ENCODE measurements at places on chromosomes 5 and 9. TPM values are rescaled to one million over a fixed set of nuclear protein-coding genes. Genes with fewer than 3 reads are reported as not detected.

MLANA gene
- 1.2 TPM for total RNA-seq

TAF11L12 gene
- 0.96 TPM for total RNA-seq

PCDHB2 gene
- total RNA-seq = 6.5 TPM

SLC1A1 gene
- 3.9 TPM for total RNA-seq

PNPLA7 gene
- 4.3 TPM for total RNA-seq

STK32A gene
- total RNA-seq = 42.1 TPM

SAXO1 gene
- 1.9 TPM for total RNA-seq

TNC gene
- 437 TPM for total RNA-seq

SLCO4C1 gene
- 0.96 TPM for total RNA-seq

SOX30 gene
- total RNA-seq = 6.3 TPM

CXCL14 gene
- 70.8 TPM for total RNA-seq

C5orf52 gene
- not detected for total RNA-seq

SYK gene
- total RNA-seq = 9.6 TPM

DNA sequence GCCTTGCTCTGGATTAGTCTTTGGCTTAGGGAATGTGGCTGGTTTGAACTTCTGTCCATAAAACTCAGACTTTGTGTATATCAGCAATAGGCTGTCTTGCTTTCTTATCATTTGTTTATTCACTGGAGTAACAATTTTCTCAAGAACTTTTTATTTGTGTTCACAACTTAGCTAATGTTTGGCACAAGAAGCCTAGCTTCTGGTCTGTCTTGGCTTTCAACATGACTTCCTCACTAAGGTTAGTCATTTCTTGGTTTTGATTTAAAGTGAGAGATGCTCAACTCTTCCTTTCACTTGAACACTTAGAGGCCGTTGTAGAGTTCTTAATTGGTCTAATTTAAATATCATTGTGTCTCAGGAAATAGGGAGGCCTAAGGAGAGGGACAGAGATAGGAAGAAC lies 4.9 kb downstream of the FBXO38 start:
- no peak for DNase-seq

DNA sequence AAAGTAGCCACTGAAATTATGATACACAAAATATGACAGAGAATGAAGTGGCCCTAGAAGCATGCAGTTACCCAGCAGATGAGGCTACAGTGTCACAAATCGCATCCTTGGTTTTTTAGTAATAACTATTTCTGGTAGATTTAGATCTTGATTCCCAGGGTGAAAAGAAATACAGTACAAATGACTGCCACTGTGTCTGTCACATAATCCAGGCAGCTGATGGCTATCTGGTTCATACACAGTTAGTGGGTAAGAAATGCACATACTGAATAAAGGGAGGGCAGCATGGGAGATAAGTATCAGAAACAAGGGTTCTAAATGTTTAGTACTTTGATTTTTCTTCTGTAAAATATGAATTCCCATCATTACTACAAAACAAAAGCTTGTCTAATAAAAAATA lies 41.5 kb downstream of the POC5 start:
- no peak for DNase-seq

- DNase-seq = no peak
Observed at GRCh38 chr5:5736007-5736406, 313.5 kb downstream of the ICE1 start.

- no peak for DNase-seq
Observed at GRCh38 chr5:2735996-2736395, 15.5 kb downstream of the IRX2 start.

GRCh38 chr9:79705704-79706103 lies 133.9 kb downstream of the TLE4 start:
- no peak for DNase-seq

DNA sequence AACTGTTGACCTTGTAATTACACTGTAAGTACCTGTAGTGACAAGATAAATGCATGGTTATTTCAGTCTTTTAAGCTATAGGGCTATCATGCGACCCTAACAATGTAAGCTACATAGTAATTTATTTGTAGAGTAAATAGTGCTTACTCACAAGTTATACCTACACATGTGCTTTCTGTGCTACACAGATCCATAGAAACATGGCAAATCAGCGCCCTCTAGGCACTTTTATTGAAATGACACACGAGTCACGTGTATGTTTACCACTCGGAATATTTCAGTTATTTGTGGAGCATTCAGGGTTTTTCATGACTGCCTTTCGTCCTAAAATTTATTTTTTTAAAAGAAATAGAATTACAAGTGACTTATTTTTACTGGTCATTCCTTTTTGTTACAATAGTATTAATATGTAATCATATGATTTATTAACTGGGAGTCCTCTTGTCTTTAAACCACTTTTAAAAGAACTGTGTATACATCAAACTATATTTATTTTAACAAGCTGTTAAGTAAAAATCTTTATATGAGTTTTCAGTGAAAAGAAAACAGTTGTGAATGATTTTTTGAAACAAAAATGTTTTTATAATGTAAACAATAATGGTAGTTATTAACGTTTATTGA lies 1242.3 kb upstream of the WWC1 start:
- peak; percentile 43 for DNase-seq

DNA sequence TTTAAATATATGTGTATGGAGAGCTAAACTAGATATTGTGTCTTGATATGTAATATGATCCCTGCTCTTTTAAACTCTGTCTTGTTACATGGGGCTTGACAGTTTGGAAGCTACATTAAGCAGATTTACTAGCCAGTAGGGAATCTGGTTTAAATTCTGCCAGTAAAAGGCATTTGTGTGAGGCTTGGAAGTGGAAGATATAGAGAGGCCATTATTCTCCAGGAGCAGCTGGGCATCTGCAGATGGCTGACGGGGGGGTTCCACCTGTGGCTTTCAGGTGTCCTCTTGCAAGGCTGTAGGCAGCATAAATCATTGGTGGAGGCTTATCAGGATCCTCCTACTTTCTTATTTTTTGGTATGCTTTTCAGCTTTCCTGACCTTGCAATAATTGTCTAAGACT lies 179.1 kb upstream of the FBXL7 start:
- peak; percentile 33 for DNase-seq

GRCh38 chr5:150523472-150524350 lies 15.8 kb downstream of the NDST1 start:
- peak; percentile 84 for DNase-seq

GRCh38 chr5:1344975-1345838 lies at the start of gene CLPTM1L:
CLPTM1L (minus strand) TSS chr5:1345099; CDS start chr5:1344841, 258 bp downstream.
- peak; percentile 89 for DNase-seq

DNA sequence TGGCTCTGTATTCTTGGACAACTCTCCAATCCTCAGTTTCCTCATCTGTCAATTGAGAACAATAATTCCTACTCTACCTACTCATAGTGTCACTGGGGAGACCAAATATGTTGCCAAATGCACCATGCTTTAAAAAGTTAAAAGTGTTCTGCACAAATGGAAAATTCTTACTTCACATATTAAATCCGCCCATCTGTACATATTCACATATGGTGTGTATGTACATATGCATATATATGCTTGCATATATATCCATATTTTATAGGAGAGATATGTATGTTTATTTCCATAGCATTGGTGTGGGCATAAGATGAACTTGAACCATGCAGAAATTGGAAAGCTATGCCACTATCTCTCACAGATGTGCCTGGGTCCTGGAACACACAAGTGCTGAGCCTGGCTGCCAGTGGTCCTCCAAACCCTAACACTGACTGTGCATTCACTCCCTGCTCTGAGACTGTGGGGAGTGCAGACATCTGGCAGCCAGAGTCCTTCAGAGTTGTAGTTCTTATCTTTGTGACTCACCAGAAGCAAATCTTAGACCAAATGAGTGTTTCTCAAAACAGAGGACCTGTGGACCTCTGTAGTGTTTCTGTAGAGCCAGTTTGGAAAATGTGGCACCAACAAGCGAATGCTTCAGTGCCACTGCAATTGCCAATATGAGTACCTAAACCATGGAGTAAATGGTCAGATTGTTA lies 168.7 kb downstream of the GRIA1 start:
- DNase-seq = peak; percentile 90

DNA sequence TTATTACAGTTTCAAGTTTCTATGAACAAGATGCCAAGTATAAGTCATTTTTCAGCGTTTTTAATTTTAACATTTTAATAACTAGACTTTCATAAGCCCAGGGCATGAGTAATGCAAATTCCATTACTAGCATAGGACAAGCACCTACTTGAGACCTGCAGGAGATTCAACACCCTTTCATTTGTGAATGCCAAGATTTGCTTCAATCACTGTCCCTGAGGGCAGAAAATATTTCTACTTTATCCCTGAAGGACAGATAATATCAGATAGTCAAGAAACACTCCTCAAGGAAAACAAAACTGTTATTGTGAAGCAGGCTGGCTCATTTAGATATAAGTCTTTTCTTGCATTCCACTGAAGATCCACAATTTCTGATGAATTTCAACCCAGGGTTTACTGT lies 27.7 kb upstream of the ZNF622 start:
- peak; percentile 43 for DNase-seq

DNA sequence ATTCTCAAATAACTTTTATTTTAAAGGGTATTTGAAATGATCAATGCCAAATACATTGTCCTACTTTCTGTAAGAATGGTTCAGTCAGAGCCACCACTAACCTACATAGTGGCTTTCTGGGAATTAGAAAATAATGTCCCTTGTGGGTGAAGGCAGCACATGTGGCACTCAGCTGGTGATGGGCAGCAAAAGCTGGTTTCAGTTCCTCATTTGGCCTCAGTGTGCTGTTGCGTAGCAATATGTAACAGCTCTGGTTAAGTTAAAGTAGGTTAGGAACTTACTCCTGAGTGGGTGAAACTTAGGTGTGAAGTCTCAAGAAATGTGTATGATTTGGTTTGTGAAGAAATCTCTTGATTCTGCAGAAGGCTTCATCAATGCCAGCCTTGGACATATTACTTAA lies 99.6 kb upstream of the SPEF2 start:
- peak; percentile 1 for DNase-seq

DNA sequence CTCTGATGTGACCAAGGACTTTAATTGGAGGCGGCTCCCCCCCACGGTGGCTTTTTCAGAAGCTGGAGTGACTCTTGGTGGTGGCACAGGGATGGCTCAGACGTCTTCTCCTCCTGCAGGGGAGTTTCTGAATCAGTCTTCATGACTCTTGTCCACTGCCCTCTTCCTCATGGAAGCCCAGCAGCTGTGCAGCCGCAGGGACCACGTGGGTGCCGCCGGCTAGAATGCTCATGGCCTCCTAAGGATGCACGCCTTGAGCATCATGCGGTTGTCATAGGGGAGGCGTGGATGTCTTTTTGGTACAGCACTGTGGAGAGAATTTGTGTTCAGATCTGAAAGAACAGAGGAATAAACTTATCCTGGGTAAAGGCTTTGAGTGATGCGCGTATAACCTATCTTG lies 1.3 kb downstream of the TEX53 start:
- DNase-seq = no peak

GRCh38 chr9:6243746-6244145 lies 28.1 kb downstream of the IL33 start:
- DNase-seq = no peak

- peak; percentile 48 for DNase-seq
Observed at GRCh38 chr5:166349046-166349445, 1942.4 kb upstream of the WWC1 start.

DNA sequence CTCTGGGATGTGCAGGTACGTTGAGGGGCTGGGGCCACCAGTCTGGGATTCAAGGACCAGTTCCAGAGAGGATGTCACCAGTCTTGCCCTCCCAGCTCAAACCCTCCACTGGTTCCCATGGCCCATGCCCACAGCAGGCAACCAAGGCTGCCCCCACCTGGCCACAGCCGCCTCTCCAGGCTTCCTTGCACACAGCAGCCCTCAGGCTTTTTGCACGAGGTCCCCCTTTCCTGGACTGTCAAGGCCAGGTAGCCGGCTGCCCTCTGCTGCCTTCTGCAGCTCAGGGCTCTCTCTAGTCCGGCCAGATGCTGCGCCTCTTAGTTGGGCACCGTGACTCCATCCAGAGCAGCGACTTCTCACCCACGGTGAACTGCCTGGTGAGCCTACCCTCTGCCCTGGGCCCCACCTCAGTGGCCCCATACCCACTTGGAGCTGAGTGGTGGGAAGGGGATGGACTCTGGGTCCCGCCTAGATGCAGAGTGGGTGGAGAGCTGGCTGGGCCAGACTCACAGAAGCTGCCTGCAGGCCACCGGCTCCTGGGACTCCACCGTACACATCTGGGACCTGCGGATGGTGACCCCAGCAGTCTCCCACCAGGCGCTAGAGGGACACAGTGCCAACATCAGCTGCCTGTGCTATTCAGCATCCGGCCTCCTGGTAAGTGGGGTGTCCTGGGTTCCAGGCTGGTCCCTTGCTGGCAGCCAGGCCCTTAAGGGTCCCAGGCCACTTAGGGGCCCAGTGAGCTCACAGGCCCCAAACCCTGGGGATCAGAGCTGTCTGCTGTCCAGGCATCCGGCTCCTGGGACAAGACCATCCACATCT lies 2.9 kb downstream of the WDR38 start:
- no peak for DNase-seq

GRCh38 chr5:29162297-29162696 lies 2031.2 kb upstream of the CDH6 start:
- DNase-seq = no peak

DNA sequence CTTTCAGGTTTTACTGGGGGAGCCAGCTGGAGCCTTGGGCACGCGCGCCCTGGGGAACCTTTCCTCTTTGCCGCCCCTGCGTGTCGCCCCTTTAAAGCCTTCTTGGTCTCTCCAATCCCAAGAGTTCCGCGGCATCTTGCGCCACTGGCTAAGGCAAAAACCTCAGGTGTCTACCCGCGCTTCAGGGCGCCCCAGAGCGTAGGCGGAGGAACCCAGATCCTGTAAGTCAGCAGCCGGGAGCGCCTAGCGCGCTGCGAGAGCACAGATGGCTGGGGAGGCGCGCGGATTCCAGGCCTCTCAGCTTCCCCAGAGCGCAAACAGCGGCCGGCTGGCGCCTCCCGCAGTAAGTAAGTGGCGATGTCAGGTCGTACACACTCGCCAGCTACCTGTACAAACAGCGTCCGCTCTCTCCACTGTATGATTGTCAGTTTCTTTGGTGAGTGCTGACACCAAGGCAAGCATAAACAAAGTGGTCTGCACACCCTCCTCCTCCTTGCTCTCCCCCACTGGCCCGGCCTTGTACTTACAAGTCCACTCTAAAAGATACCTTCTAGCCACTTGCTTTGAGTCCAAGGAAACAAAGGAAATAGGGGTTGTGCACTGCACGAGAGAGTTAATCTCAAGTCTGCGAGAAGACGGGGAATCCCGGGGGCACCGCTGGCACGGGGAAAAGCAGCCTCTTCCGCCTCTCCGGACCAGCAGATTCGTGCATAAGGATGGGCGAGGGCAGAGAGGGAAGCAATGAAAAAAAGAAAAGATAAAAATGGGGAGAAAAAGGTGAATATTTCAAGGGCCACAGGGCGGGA lies 2.9 kb downstream of the HTR1A start:
- peak; percentile 44 for DNase-seq

DNA sequence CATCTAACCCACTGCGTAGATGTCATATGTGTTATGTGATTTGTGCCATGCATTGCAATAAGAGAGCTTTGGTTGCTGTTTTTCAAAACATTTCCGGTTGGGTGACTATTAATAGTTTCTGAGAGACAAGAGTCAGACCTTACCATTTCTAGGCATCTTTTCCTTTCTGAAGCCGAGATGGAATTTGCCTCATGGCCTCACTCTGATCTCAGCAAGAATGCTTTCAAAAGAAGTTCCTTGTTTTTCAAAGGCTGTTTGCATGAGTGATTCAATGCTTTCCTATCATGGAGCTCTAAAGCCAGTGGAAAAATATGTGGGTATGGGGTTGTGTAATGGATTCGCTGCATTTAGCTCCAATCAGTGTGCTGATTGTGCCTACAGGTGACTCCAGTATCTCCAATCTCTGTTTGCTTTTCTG lies 203.1 kb upstream of the PPP1R2B start:
- DNase-seq = peak; percentile 83

GRCh38 chr9:88737876-88738275 lies 202.9 kb downstream of the NXNL2 start:
- peak; percentile 46 for DNase-seq

- no peak for DNase-seq
Observed at GRCh38 chr5:79474367-79475151, 39.4 kb downstream of the HOMER1 start.

- DNase-seq = no peak
Observed at GRCh38 chr5:72397836-72398235, 77.7 kb downstream of the PTCD2 start.
